ENCODE measurements at places on chromosomes 7 and 10.

DNA sequence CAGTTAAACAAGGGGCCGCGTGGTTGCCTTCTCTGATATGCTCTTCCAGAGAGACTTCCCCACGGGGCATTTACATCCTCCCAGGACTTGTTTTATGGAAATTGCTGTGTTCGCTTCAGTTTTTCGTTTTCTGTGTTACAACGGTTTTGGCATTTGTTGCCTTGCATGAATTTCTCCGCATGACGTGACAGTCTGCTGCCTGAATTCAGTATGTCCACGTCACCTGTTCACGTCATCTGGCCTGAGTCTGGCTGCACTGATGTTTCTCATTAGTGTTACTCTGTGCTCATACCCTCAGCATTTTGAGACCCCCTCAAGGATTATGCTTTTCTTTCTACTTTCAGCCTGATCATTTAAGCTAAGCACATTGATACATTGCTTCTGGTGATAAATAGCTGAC is 49.1 kb upstream of the INSYN2A start:
- H3K27ac ChIP-seq = no peak overlapping the region
- no peak overlapping the region for H3K4me3 ChIP-seq

- no peaks in the 10 kb centered on the region for H3K27me3 ChIP-seq
- H3K36me3 ChIP-seq = no peaks in the 10 kb centered on the region
- H3K4me1 ChIP-seq = no peaks in the 10 kb centered on the region
- H3K4me3 ChIP-seq = no peak overlapping the region
Observed at GRCh38 chr7:46990761-46991160, 591.1 kb downstream of the TNS3 start.

DNA sequence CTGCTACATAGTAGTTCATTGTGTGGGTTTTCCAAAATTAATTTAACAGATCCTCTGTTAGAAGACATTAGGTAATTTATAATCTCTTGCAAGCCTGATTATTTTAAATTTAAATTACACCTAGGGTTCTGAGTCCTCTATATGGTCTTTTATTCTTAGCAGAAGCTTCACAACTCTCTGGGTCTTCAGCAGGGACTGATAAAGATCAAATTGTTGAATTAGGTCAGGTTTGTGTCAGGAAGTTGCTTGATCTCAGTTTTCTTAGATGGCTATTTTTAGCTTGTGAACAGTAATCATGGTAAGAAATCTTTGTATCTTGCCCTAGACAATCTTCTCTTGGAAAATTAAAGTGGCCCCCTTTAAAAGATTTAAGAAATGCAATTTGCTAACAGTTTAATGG is 183.1 kb upstream of the HDAC9 start:
- no peaks in the 10 kb centered on the region for H3K27me3 ChIP-seq
- no peaks in the 10 kb centered on the region for H3K4me1 ChIP-seq
- no peak overlapping the region for H3K4me3 ChIP-seq
- no peak for DNase-seq

- H3K27me3 ChIP-seq = no peaks in the 10 kb centered on the region
- no peak for DNase-seq
- peak overlapping the region; percentile 73 for H3K27ac ChIP-seq
Observed at GRCh38 chr7:50565977-50566376, 772 bp upstream of the DDC start.

- no peaks in the 10 kb centered on the region for H3K4me1 ChIP-seq
- no peaks in the 10 kb centered on the region for H3K36me3 ChIP-seq
- peak overlapping the region; percentile 73 for H3K4me3 ChIP-seq
- H3K27me3 ChIP-seq = peaks cover 3% of the 10 kb centered on the region
Observed at GRCh38 chr10:108911814-108912541, 1011.3 kb downstream of the XPNPEP1 start.

DNA sequence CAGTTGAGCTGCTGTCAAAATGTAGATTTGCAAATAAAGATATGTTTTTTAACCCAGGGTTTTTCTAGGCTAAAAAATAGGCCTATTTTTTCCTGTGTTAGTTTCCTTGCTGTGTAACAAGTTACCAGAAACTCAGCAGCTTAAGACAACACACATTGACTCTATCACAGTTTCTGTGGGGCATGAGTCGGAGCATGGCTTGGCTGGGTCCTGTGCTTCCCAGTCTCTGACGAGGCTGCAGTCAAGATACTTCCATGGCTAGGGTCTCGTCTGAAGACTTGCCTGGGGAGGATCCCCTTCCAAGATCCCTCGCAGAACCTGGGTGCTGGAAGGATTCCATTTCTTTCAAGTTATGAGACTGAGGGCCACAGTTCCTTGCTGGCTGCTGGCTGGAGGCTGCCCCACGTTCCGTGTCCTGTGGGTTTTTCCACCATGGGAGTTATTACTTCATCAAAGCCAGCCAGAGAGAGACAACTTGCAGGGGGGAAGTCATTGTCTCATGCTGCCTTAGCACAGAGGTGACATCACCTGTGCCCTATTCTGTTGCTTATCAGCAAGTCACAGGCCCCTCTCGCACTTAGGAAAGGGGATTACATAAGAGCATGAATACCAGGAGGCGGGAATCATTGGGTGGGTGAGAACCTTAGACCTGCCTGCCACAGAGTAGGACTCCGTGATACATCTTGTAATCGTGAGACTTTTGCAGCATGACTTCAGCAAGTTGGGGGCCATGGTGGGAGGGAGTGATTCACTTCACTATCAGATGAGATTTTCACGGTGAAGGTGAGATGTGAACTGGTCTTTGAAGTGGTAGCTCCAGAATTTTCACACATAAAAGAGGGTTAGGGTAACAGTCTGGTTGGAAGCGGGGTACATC is 77.9 kb downstream of the CCNY start:
- no peaks in the 10 kb centered on the region for H3K4me1 ChIP-seq
- DNase-seq = peak; percentile 42
- no peaks in the 10 kb centered on the region for H3K27me3 ChIP-seq
- no peak overlapping the region for H3K4me3 ChIP-seq
- peak overlapping the region; percentile 65 for H3K27ac ChIP-seq

DNA sequence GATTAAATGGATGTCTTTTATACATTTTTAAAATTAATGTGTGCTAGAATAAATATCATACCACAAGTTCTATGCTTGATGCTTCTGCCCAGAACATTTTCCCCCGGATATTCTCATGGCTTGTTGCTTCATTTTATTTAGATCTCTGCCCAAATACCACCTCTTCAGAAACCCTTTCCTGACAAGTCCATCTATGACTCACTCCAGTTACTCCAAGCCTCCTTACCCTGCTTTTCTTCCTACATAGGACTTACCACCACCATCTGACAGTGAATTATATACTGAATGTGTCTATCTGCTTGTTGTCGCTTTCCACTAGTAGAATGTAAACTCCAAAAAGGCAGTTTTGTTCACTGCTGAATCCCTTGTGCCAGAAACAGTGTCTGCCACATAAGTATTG is 19.1 kb upstream of the ERVW-1 start:
- no peaks in the 10 kb centered on the region for H3K27me3 ChIP-seq
- no peaks in the 10 kb centered on the region for H3K36me3 ChIP-seq
- H3K4me3 ChIP-seq = no peak overlapping the region
- no peaks in the 10 kb centered on the region for H3K4me1 ChIP-seq

DNA sequence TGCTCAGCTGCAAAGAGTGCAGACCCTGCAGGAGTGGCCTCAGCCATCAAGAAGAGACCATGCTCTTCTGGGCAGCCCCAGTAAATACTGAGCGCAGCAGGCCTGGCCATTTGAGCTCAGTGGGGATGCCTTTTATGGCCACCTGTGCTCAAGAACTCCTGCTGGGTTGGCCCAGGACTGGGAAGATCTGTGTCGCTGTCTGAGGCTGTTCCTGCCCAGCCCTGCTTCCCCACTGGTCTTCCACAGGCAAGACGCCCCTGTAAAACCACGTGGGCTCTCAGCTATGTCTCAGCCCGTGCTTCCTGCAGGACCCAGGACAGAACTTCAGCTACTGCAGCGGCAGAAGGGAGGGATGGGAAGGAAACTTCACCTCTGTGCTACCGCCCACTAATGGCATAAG is 10.5 kb upstream of the PPIF start:
- H3K4me3 ChIP-seq = no peak overlapping the region
- no peak overlapping the region for H3K27ac ChIP-seq
- H3K27me3 ChIP-seq = no peaks in the 10 kb centered on the region

DNA sequence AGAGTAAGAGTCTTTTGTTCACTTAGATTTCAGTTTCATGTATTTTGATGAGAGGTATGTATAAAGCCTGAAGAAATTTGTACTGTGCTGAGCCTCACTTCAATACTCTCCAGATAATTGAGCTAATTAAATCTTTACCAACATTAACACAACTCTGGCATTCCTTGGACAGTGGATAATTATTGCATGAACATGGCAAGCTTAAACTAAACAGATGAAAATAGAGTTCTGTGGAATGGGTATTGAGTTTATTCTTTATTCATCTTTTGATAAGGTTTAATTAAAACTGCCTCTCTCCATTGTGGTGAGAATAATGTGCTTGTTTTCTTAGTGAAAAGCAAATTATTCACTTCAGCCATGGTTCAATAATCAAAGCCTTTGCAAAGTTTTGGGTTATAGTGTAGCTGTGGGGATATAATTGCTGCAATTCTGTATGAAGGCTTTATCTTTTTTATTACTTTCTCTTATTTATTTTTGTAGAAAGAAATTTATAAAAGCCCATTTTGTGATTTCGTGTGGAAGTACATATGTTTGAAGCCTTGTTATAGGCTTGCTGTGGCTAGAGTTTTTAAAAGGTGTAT is 126.4 kb upstream of the FZD1 start:
- H3K4me3 ChIP-seq = no peak overlapping the region
- DNase-seq = no peak

DNA sequence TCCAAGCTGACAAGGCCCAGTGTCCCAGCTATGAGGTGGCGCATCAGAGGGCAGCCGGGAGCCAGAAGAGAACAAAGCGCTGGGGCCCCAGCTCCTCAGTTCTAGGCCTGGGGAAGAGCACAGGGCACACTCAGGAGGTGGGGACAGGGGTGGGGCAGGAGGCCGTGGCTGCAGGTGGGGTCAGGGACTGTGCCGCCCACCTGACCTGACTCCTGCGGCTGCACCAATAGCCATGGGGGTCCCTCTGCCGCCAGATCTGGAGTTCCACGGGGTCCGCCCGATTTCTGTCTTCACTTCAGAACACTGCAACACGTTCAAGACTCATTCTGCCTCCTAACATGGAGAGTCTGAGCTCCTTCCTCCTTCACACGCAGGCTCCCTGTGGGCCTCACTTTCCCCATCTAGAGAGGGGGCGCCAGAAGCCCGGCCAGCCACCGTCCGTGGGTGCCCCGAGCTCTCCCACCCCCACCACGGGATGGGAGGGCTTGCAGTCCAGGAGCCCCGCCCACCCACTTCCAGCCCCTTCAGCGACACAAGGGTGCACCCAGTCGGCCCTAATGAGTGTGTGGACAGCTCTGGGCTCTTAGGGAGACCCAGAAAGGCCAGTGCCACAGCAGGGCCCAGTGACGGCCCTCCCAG is 278.3 kb downstream of the MAD1L1 start:
- no peak overlapping the region for H3K27ac ChIP-seq
- H3K4me3 ChIP-seq = no peak overlapping the region
- no peaks in the 10 kb centered on the region for H3K4me1 ChIP-seq
- no peaks in the 10 kb centered on the region for H3K27me3 ChIP-seq
- DNase-seq = no peak

- H3K36me3 ChIP-seq = no peaks in the 10 kb centered on the region
- H3K4me1 ChIP-seq = peaks cover 8% of the 10 kb centered on the region
- no peak overlapping the region for H3K27ac ChIP-seq
- peak overlapping the region; percentile 54 for H3K4me3 ChIP-seq
- no peaks in the 10 kb centered on the region for H3K27me3 ChIP-seq
Observed at GRCh38 chr10:100528123-100528886, 1.4 kb downstream of the NDUFB8 start.

- no peak overlapping the region for H3K4me3 ChIP-seq
- DNase-seq = no peak
- H3K27ac ChIP-seq = no peak overlapping the region
- H3K36me3 ChIP-seq = no peaks in the 10 kb centered on the region
- H3K4me1 ChIP-seq = no peaks in the 10 kb centered on the region
Observed at GRCh38 chr7:50336894-50337703, 32.6 kb downstream of the IKZF1 start.

DNA sequence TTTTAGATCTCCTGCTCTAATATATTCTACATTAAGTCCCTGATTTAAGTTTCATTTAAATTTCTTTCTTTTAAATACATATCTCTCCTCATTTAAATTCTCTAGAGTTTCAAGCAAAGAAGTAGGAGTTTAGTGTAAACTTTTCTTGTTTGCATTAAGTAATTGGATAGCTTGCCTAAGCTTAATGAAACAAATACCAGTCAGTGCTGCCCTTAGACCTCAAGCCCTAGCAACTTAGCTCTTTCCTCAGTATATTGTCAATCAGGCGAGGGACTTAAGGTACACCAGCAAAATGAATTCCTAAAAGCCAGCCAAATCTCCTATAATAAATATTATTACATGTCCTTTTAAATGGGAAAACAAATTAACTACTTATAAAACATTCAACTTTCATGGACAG is 101.5 kb downstream of the CHCHD3 start:
- H3K4me1 ChIP-seq = no peaks in the 10 kb centered on the region
- no peaks in the 10 kb centered on the region for H3K27me3 ChIP-seq
- no peak overlapping the region for H3K27ac ChIP-seq
- H3K4me3 ChIP-seq = no peak overlapping the region

- H3K27me3 ChIP-seq = peaks cover 17% of the 10 kb centered on the region
- peak overlapping the region; percentile 97 for H3K4me3 ChIP-seq
- peak overlapping the region; percentile 61 for H3K27ac ChIP-seq
- no peaks in the 10 kb centered on the region for H3K36me3 ChIP-seq
- H3K4me1 ChIP-seq = no peaks in the 10 kb centered on the region
- DNase-seq = peak; percentile 72
Observed at GRCh38 chr10:79904671-79905321, 44.1 kb downstream of the SFTPD start.

- H3K27ac ChIP-seq = no peak overlapping the region
- H3K4me1 ChIP-seq = peaks cover 3% of the 10 kb centered on the region
- no peaks in the 10 kb centered on the region for H3K36me3 ChIP-seq
- DNase-seq = no peak
- H3K27me3 ChIP-seq = no peaks in the 10 kb centered on the region
- H3K4me3 ChIP-seq = no peak overlapping the region
Observed at GRCh38 chr10:88794731-88795130, 7.8 kb upstream of the LIPM start.

- H3K36me3 ChIP-seq = no peaks in the 10 kb centered on the region
- peaks cover 41% of the 10 kb centered on the region for H3K4me1 ChIP-seq
- DNase-seq = no peak
- no peaks in the 10 kb centered on the region for H3K27me3 ChIP-seq
Observed at GRCh38 chr10:132628966-132629900, 91.6 kb downstream of the INPP5A start.

DNA sequence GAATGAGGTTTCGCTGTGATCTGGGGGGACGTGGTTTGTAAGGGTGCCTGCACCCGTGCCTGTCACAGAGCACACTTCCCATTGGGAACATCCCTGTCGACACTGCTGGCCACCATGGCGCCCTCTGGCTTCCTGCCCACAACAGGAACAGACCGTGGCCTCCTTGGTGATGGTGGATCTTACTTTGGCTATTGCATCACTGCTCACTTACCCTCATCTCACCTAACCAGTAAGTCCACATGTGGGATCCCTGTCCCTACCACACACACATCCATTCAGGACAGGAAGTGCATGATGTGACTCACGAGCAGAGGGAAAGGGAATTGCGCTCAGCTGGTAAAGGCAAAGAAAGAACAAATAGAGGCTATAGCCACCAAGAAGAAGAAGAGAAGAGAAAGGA is 26.2 kb upstream of the SEC61G start:
- H3K27ac ChIP-seq = no peak overlapping the region
- no peaks in the 10 kb centered on the region for H3K36me3 ChIP-seq
- H3K4me1 ChIP-seq = no peaks in the 10 kb centered on the region
- DNase-seq = no peak

- H3K4me1 ChIP-seq = peaks cover 4% of the 10 kb centered on the region
- peak overlapping the region; percentile 78 for H3K27ac ChIP-seq
- DNase-seq = peak; percentile 87
- no peaks in the 10 kb centered on the region for H3K27me3 ChIP-seq
- no peaks in the 10 kb centered on the region for H3K36me3 ChIP-seq
Observed at GRCh38 chr10:98361131-98362025, 53.6 kb downstream of the PYROXD2 start.

All from hepatocyte (in vitro differentiated cells).